ENCODE measurements at places on chromosomes 7 and 10.

DNA sequence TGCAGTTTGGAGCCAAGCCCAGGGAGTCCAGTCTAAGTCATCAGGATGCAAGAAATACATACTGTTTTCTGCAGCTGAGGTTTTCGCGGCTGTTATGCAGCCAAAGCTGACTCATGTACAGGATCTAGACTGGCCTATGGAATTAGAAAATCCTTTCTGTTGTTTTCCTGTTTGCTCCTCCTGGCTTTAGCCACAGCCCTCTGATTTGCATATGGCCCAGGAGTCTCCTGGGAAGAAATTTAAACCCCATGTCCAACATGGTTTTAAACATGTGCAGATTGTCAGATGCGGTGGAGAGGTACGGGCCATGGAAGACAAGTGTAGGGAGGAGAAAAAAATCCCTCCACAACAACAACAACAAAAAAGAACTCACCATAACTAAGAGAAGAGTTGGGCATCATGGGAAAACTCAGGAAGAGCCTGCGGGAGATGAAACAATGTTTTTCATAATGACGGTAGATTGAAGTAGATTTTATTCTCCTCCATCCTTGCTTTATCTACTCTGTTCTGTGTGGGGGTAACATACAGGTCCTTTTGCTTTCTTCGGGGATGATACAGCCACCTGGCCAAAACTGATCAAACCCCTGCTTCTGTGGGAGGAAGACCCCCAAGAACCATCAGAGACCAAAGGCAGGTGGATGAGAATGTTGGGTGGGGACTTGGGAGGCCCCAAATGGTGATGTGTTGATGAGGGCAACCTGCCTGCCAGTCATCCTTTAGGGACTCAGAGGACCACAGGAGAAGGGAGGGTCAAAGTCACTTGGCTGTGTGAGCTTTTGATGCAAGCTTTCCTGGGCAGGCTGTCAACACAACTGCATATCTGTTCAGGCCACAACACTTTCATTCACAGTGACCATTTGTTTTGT lies 29.8 kb upstream of the GNA12 start:
- DNase-seq: peak; percentile 28

GRCh38 chr10:112565434-112566053 lies 118.5 kb downstream of the VTI1A start:
- peak; percentile 71 for DNase-seq

DNA sequence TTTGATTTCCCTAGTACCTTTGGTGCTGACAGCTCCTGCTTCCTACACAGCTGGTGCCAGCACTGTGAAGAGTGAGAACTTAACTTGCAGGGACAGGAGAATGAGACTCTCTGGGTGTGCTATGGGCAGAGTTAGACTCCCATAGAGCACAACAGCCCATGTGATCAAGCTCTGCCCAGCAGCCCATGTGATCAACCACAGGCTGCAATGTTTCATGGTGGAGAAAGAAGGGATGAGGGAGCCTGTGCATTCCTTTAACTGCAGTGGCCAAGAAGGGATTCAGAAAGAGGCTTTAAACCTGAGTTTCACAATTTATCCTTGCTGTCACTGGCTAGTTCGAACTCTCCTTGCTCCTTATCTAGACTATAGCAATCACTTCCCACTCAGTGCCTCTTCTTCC lies 10.0 kb upstream of the MEST start:
- DNase-seq: no peak

GRCh38 chr7:46930366-46930765 lies 651.5 kb downstream of the TNS3 start:
- no peak for DNase-seq

- DNase-seq: no peak
Measured at GRCh38 chr7:140317597-140317996, 80.7 kb downstream of the SLC37A3 start.

DNA sequence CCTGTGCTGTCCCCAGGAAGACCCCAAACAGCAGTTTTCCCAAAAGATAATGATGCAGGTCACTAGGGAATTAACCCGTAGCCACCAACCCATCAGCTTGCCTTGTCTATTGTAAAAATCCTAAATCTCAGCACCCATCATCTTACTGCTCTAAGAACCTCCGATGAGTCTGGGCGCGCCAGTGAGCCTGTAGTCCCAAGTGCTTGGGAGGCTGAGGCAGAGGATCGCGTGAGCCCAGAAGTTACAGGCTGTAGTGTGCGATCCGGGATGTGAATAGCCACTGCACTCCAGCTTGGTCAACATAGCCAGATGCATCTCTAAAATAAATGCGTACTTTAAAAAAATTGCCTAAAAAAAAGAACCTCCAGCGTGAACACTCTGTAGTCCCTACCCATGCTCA lies 951 bp downstream of the AS3MT start:
- DNase-seq: no peak

GRCh38 chr7:16028103-16028502 lies 341.6 kb upstream of the MEOX2 start:
- no peak for DNase-seq

GRCh38 chr7:47102331-47102841 lies 479.5 kb downstream of the TNS3 start:
- DNase-seq: no peak

GRCh38 chr7:158707610-158708009 lies 3.0 kb upstream of the NCAPG2 start:
- no peak for DNase-seq

DNA sequence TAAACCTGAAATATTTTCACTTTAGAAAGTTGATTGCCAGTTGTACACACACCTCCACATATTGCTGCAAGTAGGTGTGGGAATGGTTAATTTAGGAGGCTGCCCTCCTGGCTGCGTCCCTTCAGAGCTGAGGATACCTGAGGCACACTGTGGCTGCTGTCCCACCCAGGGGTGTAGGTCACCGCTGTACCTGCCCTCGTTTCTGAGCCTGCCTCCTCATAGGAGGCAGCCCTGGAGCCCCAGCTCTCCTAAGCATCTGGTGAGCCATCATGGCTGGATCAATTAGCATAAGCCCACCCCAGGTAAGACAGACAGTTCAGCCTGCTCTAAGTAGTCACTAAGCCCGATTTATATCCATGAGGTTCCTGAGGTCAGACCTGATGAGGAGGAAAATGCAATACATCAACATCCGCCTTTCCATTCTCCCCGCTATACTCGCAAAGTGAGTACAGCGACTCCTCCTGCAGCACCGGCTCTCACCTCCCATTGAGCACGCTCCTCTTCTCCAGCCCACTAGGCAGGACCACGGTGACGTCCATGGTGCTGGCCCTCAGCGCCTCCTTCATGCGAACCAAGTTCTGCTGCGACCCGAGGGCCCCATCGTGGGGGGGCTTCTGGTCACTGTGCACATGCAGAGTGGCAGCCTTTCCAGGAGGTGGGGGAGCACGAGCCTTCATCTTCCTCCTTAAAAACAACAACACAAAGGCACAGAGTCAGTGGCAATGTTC lies 97.2 kb downstream of the COBL start:
- DNase-seq: no peak

DNA sequence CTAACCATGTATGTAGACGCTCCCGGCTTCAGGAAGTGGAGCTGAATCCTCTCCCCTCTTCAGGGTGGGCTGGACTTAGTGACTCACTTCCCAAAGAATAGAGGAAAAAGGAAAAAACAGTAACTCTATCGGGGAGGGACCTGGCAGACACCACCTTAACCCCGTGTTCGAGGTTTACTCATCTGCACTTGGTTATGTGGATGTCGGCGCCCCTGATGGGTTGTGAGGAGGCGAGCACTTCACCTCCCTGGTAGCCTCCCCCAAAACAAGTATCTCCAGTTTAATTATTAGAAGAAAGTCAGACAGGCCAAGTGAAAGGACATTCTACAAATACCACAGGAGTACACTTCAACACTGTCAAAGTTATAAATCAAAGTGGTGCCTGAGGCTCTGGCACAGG lies 559.7 kb downstream of the TCERG1L start:
- DNase-seq: no peak

DNA sequence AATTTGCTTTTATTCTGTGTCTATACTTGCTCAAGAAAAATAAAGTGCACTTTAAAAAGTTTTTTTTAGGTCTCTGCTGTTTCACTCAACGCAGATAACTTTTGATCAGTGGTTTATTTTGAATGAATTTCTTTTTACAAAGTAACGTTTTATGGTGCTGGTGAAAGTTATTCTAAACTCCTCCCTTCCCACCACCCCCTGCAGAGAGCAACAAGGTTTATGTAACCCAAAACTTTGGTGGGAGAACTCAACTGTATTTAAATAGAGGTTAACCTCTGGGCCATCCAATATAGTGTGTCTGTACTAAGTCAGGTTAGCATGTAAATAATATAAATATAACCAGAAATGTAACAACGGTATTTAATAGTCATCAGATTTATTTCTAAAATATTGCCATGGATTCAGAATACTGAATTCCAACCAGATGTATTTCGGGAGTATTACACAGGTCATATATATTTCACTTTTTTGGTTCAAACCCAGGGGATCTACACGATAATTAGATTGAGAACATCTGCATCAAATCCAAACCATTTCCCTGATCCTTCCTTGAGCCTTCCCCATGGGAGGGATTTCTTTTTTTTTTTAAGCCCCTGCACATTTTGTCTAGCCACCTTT lies 3.9 kb upstream of the CUX1 start:
- DNase-seq: no peak

DNA sequence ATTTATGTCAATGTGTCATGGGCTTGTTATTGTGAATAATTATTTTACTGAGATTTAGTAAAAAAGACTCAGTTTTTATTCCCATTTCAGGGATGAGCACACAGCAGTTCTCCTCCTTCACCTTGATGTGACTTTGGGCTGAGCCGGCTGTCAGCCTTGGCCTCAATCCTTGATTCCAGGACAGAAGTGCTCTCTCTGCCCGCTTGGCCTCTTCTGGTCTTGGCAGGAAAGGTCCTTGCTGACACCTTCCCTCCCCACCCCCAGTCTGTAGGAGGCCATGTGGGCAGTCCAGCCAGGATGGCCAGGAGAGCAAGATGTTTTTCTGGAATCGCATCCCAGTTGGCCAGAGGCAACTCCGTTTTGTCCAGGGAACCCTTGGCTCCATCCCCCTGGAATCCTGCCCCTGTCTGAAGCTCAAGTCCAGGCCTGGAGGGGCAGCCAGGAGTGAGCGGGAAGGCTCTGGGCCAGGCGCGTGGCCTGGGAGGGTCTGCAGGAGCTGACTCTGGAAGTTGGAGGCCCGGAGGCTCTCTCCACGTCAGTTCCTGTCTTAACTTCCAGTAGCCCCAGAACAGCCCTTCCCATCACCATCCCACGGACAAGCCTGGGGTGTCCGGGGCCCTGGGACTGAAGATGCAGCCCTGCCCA lies 100.9 kb downstream of the PDGFA start:
- DNase-seq: no peak

DNA sequence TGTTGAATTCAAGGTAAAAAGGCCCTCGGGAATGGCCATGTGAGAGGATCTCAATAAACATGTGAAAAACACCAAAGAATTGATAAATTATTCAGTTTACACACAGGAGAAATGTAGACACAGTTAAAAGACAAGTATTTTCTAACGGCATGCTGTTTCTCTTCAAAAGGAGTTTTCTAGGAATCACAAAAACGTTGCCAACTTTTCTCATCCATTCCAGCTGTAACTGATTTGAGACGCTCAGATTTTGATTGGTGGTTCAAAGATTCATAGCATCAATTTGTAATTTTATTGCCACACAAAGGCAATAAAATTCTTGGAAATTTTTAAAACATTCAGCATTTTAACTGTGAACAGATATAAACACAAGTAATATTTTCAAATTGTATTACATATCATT lies 384.9 kb upstream of the PFKP start:
- DNase-seq: no peak

- DNase-seq: no peak
Measured at GRCh38 chr10:120453886-120454285, 3.1 kb upstream of the PLPP4 start.

- DNase-seq: no peak
Measured at GRCh38 chr7:961546-962400, 7.3 kb upstream of the ADAP1 start.

- peak; percentile 23 for DNase-seq
Measured at GRCh38 chr10:46255801-46256747, 30.7 kb upstream of the ANTXRL start.

DNA sequence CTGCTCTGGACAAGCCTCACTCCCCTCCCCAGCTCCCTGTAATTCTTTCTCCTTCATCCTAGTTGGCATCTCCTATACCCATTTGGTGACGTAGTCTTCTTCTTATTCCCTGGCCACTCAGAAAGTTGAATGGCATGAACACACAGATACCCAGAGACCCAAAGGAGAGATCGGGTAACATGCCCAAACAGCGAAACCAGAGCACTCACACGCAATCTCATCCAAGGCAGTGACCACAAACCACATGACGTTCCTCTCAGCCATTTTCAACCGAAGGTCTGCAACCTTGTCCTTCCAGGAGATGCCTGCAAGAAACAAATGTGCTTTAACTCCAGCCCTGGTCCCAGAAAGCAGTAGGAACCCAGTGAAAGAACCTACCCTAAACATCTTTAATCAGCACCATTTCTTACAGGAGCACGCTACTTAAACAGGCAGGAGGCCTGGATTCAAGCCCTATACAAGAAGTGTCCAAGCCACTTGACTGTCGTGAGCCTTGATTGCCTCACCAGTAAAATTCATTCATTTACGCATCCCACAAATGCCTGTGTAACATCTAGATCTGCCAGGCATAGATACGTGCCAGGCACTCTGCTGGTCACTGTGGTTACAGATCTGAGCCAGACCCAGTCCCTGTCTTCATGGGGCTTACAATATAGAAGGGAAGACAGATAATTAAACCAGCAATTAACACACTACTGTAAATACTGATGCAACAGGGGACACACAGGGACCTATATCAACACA lies 37.1 kb downstream of the XPNPEP1 start:
- no peak for DNase-seq

- DNase-seq: no peak
Measured at GRCh38 chr10:129101232-129101980, 365.6 kb upstream of the MGMT start.
